Natural killer cell treated with Interleukin-12 subunit alpha and Interleukin-12 subunit beta and Interleukin-15 and Interleukin-18, amount 100 ng/mL, for 72 hours (primary cell): ENCODE measurements at places on chromosomes 2 and 18.

- no peak for DNase-seq
Measured at GRCh38 chr2:171383134-171383533, 50.7 kb downstream of the METTL8 start.

GRCh38 chr2:222241128-222241870 lies 57.5 kb downstream of the PAX3 start:
- no peak for DNase-seq

DNA sequence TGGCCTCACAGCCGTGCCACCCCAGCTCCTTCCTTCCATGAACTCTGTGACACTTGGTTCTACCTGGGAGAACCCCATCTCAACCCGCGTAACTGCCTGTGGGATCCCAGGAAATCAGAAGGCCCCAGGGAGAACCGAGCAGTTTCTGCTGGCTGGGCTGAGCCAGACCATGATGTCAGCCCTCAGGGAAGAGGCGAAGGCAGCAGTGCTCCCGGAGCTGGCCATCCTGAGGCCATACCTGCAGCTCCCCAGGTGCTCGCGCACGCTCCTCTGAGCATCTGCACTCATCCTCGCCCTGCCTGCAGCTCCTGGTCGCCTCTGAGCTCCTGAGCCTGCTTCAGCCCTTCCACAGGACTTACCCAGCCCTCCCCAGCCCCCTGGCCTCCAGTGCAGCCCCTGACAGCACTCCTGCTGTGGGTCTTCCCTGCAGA lies 186.1 kb downstream of the SEPTIN10 start:
- no peak for DNase-seq

- DNase-seq: no peak
Measured at GRCh38 chr2:118183381-118183780, 95.1 kb downstream of the INSIG2 start.

GRCh38 chr2:3112131-3112530 lies 265.5 kb downstream of the EIPR1 start:
- DNase-seq: no peak

- DNase-seq: no peak
Measured at GRCh38 chr2:97816411-97816810, 103.0 kb downstream of the ZAP70 start.

GRCh38 chr18:58323866-58324762 lies 280.1 kb downstream of the NEDD4L start:
- DNase-seq: no peak

DNA sequence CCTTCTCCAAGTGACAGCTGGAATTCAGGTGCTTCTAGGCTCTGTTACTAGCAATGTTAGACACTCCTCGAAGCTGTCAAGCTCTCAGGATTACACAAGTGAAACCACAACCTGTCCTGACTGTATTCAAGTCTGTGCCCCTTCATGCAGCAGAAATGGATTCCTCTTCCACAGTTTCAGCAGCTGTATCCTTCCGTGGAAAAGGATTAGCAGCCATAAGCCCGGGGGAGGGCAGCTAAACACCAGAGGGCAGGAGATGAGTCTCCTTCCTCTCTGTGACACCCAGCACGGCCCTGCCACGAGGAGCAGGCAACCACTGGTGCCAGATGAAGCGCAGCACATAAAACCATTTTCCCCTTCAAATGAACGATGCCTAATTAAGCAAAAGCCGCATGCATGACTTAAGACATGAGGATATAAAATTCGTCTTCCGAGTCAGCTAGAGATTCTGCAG lies 1.2 kb downstream of the ST3GAL5 start:
- DNase-seq: no peak

- DNase-seq: no peak
Measured at GRCh38 chr2:46336283-46336959, 39.2 kb downstream of the EPAS1 start.

- no peak for DNase-seq
Measured at GRCh38 chr2:23912054-23912453, 14.9 kb downstream of the ATAD2B start.

- no peak for DNase-seq
Measured at GRCh38 chr2:150256736-150257135, 230.7 kb downstream of the RND3 start.

DNA sequence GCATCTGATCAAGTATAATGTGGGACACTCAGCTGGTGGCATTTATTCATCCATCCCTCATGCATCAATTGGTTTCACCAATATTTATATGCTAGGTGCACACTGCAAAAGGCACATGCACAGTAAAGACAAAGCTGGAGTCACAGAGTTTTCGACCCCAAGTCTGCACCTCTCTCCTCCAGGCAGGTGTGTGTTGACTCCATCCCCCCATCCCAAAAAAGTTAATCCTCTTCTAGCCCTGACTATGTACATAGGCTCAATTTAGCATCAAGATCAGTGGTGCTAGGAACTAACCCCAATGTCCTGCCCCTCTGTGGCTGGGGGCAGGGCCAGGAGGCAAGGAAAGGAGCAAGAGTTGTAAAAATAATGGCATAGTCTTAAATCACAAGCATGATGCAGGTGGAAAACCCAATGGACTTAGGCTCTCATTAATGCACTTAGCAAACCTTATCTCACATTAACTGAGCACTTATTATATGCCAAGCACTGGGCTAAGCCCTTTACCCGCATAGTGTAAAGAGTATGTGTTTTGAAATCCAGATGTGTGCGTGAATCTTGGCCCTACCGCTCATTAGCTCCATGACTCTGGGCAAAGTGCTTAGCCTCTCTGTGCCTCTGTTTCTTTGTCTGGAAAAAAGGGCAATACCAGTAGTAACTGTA lies 3.1 kb downstream of the EVA1A start:
- no peak for DNase-seq

GRCh38 chr2:112160283-112161250 lies 22.4 kb downstream of the FBLN7 start:
- no peak for DNase-seq

GRCh38 chr2:226963528-226963927 lies 127.7 kb downstream of the RHBDD1 start:
- DNase-seq: no peak

DNA sequence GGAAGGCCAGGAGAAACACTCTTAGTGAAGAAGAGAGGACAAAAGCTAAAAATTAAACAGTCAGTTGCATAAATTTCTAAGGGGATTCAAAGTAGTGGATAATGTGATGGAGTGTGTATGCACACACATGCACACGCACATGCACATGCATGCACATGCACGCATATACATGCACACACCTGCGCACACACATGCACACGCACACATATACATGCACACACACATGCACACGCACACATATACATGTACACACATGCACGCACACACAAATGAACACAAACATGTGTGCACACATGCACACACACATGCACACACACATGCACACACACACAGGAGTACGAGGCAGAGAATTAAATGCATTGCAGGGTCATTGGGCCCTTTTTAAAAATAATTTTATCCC lies 117.6 kb downstream of the DNER start:
- no peak for DNase-seq

DNA sequence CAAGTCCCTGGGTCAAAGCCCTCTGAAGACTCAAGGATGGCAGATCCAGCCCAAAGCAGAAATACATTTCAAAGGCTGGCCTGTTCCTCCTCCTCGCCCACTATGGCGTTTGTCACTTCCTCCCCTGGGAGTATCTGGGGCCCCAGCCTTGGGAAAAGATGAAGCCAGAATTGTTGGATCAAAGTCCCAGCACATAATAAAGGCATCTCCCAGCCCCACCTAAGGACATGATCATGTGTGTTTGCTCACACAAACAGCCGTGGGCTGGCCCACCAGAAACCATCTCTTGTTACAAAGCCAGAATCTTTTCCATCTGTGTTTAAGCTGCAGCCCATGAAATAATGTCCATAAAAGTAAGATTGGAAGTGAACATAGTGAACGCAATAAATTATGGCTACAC lies 50.1 kb upstream of the HAAO start:
- no peak for DNase-seq

DNA sequence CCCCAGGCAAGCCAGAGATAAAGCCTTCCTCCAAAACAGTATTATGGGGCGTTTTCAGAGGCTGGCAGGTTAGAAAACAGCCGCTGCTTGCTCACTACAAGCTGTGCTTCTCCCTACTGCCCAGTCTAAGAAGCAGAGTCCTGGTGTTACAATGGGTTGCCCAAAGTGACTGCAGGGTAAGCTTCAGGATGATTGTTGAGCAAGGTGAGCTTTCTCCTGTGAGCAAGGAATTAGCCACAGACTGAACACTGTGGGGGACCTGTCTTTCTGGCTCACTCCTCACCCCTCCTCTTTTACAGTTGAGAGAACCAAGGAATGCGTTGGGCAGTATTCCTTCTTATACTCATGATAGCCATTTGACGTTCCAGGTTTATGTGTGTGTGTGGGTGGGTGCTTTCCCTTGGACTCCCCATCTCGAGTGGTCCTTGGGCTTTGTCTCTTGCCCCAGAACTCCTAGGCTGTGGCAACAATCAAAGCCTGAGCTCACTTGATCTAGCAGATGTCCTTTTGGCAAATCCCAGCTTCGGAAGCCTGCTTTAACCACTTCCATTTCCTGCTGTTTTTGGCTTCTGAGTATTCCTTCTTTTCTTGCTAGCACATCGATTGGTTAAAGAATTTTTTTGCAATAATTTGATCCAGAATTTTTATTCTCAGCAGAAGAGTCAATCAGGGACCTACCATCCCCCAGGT lies 47.5 kb downstream of the KDM3A start:
- no peak for DNase-seq

DNA sequence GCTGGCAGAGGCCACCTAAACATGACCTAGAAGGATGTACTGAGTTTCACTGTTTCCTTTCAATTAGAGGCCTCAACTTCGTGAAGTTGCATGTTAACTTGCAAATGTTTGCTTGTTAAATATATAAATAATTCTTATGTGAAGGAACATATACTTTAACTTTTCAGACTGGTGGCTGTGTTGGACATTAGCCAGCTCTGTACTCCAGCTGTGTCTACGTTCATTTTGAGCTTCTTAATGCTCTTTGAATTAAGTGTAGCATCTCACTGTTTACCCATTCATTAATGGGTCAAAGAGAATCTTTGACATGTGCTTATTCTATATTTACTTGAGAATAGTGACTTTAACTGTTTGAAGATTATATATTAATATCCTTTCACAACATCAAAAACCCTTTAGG lies 823.2 kb upstream of the ID2 start:
- no peak for DNase-seq

DNA sequence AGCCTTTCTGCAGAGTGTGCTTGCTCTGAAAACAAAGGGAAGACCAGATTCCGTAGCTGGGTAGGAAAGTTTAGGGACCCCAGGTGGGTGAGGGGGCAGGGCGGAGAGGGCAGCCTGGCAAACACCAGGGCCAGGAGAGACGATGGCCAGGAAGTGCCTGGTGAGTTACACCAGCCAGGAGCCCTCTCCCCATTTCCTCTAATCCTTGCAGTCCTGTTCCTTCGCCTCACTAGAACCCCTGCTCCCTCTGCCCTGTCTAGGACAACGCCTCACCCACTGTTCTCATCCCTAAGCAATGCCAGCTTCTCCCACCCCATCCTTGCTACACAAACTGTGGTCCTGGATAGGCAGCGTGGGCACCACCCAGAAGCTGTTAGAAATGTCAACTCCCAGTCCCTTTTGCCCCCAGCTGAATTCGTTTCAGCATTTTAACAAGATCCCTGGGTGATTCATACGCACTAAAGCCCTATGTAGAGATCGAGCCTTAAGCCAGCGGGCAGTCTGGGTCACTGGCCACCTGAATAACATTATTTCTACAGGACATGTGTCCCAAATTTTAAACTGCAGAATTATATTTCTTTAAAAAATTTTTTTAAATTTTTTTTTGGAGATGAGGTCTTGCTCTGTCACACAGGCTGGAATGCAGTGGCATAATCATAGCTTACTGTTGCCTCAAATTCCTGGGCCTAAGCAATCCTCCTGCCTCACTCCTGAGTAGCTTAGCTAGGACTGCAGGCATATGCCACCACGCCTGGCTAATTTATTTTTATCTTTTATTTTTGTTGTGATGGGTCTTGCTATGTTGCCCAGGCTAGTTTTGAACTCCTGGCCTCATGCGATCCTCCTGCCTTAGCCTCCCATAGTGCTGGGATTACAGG lies 10.9 kb downstream of the WIPF1 start:
- no peak for DNase-seq

DNA sequence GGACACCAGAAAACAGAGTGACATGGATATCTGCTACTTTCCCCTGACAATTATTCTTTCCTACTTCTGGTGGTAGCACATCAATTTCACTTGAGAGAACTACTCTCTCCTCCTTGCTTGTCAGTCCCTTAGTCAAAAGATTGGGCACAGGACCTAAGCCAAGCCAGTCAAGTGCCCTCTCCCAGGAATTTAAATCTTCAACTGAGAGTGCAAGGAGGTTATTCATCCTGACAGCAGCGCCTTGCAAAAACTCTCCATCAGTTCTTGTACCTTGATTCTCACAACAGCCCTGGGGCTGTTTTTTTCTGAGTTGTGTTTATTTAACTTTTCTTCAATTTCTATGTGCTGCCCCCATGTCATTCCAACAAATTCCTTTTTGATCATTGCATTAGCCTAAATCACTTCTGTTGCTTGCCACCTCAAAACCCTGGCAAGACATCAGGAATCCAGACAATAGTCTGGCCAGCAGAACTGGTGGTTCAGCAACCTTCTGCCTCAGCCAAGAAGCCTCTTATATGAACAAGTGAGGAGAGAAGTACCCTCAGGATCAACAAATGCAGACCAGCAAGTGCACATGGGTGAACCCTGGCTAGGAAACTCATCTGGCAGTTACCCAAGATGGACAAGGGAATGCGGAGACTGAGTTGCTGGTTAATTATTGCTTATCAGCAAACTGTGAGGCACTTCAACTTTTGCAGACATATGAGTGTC lies 19.4 kb downstream of the COL4A3 start:
- no peak for DNase-seq

- DNase-seq: no peak
Measured at GRCh38 chr2:100878000-100878791, 58.3 kb downstream of the NPAS2 start.

GRCh38 chr2:145012214-145012670 lies 492.3 kb upstream of the ZEB2 start:
- no peak for DNase-seq

GRCh38 chr18:44938720-44939665 lies 258.3 kb downstream of the SETBP1 start:
- DNase-seq: no peak
